ENCODE measurements at places on chromosomes 2 and 18.

DNA sequence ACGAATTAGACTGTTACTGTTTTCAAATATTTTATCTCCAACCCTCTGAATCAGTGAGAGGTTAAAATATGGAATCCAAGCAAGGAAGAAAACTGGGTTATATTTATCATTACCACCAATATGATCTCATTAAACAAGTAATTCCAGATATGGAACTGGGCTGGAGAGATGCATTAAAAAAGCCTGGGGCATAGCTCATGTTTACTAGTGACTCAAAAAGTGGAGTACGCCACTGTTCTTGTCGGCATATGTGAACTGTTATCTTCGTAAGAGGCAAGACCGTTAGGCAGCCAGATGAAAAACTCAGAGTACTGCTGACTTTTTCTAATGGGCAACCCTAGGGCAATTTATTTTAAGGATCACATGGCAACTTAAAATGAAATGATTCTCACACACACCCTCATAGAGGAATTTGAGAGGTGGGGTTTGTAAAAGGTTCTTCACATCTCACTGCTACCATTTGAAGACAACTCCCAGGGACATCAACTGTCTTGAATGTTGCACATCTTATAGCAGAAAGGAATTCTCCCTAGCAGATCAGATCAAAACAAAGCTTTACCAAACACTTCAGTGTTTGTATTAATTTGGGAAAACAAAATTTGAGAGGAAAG is 105.2 kb upstream of the TFCP2L1 start:
- no peak for DNase-seq

DNA sequence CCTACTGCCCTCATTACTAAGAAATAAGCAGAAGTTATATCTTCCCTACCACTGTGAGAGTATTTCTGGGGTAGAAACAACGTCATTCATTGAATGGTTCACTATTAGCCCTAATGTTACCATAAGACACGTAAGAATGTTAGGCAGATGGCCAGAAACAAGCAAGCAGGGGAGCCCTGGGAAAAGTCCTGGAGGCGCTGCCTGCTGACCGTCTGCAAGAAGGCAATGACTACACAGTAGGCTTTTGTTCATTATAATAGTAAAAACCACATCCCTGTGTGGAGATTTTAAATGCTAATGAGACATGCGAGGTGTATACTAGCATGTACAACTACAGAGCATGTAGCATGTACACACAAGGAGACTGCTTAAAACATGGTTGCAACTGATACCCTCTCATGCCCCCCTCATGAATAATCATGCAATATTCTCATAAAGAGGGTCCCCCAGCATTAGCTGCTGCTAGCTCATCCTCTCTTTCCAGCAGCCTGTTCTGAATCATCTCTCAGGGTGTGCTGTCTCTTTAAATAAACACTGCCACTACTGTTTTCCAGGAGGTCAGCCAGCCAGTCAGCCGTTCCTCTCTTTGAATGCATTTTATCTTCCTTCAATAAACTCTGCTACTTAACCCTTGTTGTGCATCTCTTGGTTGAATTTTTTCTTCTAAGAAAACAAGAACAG is 23.6 kb downstream of the SUCLG1 start:
- no peak for DNase-seq

DNA sequence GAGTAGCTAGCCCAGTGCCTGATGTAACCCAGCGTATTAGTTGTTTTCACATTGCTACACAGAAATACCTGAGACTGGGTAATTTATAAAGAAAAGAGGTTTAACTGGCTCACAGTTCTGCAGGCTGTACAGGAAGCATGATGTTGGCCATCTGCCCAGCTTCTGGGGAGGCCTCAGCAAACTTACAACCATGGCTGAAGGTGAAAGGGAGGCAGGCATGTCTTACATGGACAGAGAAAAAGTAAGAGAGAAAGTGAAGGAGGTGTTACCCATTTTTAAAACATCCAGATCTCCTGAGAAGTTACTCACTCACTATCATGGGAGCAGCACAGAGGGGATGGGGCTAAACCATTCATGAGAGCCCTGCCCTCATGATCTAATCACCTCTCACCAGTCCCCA is 6.1 kb upstream of the CYRIA start:
- DNase-seq, result no peak

GRCh38 chr2:68753318-68753717 is 18.7 kb downstream of the ARHGAP25 start:
- no peak for DNase-seq

DNA sequence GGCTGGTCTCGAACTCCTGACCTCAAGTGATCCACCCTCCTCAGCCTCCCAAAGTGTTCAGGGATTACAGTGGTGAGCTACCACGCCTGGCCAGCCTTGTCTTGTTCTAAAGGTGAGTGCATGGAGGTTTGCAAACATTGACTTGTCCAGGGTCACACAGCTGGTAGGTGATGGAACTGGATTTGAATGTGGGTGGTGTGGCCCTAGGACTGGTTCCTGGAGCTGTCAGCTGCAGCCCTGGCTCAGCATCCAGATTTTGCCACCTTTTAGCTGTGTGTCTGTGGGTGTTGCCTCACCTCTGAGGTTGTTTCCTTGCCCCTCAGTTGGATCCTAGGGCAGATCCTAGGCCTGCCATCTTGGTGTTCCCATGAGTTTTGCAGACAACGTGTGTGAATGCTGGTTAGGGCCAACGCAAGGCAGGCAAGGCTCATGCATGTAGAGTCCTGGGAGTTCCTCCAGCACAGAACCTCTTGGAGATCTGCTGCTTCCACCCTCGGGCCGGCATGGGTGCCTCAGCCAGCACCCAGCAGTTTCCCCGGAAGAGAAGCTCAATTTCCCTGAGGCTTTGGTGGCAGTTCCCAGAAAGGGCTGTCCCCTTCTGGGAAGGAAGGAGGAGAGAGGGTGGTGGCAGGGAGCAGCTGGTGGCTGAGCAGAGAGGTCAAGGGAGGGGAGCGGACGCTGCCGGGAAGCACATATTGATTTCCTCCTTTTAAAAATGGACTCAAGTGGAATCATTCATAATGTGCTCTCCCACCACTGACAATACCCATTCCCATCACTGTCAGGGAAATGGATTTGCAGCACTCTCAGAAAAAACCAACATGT is 127.6 kb upstream of the HS6ST1 start:
- no peak for DNase-seq

DNA sequence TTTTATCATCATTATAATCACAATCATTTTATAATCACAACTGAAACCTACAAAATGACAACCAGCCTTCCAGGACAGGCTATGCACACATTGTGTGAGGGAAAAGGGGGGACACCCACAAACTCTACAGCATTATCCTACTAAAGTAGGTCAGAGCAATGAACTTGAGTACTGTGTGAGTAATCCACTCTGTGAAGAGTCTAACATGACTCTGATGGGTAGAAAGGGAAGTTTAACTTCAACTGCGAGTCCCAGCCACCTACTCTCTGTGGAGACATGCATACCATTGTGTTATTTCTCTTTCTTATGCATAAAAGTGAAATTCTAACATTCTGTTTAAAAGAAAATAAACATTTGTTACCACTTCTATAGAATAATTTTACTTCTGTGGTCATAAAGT is 177.9 kb downstream of the ZNF516 start:
- no peak for DNase-seq

- DNase-seq, result no peak
These were observed 39.7 kb upstream of the CWC22 start for GRCh38 chr2:180046776-180047175.

DNA sequence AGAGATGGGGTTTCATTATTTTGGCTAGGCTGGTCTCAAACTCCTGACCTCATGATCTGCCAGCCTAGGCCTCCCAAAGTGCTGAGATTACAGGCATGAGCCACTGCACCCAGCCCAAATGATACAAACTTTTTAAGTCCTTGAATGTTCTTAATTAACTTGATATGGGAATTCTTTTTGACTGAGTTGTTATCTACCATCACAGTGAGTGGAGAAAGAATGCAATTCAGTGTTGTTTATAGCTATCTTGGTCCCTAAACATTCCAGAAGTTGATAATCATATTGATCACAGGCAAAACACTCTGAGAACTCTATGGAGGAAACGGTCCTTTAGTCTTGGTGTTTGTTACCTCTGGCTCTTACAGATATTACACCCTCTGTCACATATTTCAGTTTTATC is 1072.5 kb downstream of the SUCLG1 start:
- DNase-seq, result no peak

- DNase-seq, result no peak
These were observed 96.7 kb downstream of the CCDC148 start for GRCh38 chr2:158359846-158360245.

GRCh38 chr2:104378853-104379374 is 475.0 kb upstream of the POU3F3 start:
- no peak for DNase-seq

DNA sequence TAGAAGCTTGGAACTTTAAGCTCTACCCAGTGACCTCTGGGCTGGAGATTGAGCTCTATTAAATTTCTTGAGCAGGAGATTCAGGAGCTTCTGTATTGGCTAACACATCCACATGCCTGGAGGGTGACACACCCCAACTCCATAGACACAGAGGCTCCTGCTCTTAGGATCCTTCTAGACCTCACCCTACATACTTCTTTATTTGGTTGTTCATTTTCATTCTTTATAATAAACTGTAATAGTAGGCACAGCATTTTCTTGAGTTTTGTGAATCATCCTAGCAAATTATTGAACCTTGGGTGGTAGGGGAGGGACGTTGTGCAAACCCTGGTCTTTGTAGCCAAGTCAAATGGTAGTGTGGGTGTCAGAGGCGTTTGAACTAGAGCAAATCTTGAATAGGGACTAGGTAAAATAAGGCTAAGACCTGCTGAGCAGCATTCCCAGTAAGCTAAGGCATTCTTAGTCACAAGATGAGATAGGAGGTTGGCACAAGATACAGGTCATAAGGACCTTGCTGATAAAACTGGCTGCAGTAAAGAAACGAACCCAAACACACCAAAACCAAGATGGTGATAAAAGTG is 323.8 kb upstream of the GALNT5 start:
- DNase-seq, result no peak

DNA sequence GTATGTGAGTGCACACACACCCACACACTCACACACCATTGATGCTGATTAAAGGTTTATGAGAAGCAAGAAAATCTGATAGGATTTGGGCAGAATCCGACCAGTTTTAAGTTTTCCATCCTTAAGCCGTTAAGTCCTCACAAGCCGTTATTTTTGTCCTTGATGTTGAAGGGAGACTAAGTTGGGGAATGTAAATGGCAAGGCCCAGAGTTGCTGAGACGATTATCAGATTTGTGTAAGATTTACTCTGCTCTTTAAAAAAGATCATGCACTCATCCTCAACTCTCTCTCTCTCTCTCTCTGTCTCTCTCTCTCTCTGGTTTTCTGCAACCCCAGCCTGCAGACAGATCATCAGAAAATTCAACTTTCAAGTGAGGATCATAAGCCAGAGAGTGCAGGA is 238.8 kb downstream of the SMAD2 start:
- DNase-seq, result no peak

DNA sequence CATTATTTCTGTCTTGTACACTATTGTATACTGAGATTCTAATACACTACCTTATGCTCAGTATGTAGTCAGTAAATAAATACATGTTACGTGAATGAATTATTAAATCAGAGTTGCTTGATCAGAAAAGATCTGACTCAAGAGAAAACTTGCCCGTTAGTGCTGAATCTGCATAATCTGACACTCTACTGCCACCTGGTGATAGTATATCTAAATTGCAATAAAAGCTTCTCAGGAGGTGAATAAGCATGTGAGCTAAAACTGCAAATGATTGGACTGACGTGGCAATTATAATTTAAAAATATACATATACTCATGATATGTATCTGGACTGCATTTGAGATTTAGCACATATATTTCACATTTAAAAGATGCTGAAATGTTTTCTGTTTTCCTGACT is 70.4 kb downstream of the KIAA1328 start:
- no peak for DNase-seq

DNA sequence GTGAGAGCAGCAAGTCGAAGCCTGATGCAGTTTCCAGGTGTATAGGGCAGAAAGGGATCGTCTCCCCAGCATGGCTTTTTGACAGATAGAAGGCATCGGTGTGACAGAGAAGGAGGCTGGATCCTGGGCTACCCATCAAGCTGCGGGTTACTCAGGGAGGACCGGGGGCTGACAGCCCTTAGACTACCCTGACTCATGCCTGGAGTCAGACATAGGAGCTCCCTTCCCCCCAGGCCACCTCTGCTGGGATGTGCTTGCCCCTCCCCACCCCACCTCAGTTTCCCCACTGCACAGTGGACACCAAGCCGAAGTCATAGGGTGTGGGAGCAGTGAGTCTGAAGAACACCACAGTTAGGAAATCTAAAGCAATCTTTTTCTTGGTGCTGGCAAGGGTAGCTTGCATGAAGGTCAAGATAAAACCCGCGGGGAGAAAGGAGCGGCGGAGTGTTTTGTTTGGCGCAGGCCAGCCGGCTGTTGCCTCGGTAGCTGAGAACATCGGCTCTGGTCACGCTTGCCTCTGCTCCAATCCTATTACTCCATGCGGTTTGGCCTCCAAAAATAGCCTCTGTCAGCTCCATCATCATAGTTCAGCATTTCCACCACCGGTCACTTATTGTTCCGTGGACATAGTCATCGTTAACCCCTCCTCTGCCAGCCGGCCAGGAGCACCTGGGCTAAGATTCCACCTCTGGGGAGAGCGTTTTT is 169.2 kb upstream of the GLI2 start:
- no peak for DNase-seq

DNA sequence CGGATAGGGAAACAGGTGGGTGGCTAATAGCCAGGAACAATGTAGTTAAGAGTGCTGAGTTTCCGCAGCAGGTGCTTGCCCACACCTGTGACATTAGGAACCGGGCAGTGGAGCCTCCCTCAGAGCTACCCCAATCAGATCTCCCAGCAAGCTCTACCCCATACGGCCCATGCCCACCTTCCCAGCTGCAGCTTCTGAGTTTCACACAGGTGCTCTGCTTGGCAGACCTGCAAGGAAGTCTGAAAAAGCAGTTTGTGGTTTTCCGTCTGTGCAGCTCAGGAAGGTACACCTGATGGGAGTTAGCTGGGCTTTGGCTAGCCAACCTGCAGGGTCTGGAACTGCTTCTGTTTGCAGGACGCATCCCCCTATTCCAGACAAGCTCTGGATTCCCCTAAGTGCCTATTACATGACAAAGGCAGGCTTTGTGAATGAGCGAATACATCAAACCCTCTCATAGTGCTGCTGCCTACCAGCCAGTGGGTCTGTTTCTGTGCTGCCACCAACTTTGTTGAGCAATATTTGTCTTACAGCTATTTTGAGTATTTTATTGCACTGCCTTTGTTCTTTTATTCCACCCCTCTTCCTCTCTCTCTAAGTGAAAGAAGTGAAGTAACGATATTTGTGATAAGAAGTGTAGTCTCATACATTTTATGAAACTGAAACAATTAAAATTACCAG is 24.7 kb upstream of the CEP68 start:
- DNase-seq, result no peak
